ENCODE measurements at places on chromosomes 12 and 14.
A peak's percentile ranks its signal among the peaks of the same experiment; 100 is the strongest.

- no peak for DNase-seq
Measured at GRCh38 chr12:124919521-124920352, 5.3 kb upstream of the UBC start.

DNA sequence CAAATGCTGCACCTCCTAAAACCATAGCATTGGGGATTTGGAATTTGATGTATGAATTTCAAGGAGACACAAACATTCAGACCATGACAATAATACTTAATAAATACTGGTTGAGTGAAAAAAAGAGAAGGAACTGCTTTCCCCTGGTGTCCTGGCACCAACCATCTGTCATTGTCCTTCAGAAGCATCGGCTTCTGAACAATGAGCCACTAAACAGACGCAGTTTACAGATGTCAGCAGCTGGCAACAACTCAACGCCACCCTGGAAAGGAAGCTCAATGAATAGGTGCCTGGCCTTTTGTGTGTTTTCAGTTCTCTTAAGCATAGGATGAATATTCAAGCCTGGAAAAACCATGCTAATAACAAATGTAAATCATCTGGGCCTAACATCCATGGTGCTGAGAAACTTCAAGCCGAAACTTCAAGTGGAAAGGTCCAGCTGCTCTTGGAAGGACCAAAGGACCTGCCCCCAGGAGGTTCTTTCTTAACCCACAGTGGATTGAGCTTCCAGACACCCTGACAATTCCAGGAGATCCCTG lies 101.3 kb downstream of the WIF1 start:
- no peak for DNase-seq

DNA sequence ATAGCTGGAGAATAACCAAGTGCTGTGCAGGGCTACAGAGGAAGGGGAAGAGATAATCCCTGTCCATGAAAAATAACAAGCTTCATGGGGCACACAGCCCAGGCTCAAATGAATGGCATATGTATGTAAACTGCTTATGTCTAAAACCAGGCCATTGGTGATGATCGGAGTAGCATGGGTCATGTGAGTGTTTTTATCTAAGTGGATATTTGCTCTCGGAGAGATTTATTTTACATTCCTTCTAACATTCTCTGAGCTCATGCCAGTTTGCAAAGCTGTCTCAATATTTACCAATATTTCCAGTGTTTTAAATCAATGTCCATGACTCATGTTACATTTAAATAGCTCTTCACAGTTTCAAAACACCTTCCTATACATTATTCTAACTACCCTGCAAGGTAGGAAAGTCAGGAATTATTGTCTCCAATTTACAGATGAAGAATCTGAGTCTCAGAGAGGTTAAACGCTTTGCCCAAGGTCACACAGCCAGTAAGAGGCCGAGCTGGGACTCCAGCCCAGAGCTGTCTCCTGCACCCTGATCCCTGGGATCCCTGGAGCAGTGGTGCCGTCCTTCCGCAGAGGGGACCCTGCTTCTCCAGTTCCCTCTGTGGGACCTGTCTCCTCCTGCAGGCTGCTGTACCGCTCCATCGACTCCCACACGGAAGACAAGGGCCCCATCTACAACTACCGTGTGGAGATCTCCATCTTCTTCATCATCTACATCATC lies 186.7 kb upstream of the FKBP4 start:
- no peak for DNase-seq

GRCh38 chr14:89757313-89757939 lies 197.1 kb downstream of the EFCAB11 start:
- DNase-seq = no peak

DNA sequence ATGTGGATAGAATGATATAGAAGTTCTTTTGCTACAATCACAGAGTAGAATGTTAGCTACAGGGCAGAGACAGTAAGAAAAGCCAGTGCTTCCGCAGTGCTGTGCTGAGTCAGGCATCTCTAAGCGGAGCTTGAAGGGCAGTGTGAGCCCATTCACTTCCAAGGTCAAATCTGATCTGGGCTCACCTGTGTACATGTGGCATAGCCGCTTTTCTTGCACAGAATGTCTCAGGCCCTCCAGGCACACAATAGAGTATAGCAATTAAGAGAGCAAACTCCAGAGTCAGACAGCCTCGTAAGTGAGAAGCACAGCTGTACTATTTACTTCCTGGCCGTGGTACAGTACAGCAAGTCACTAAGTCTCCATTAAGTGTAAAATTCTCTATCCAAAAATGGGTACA lies 26.8 kb downstream of the CORO1C start:
- DNase-seq = no peak

- no peak for DNase-seq
Measured at GRCh38 chr12:109092497-109093021, 713 bp downstream of the ALKBH2 start.

DNA sequence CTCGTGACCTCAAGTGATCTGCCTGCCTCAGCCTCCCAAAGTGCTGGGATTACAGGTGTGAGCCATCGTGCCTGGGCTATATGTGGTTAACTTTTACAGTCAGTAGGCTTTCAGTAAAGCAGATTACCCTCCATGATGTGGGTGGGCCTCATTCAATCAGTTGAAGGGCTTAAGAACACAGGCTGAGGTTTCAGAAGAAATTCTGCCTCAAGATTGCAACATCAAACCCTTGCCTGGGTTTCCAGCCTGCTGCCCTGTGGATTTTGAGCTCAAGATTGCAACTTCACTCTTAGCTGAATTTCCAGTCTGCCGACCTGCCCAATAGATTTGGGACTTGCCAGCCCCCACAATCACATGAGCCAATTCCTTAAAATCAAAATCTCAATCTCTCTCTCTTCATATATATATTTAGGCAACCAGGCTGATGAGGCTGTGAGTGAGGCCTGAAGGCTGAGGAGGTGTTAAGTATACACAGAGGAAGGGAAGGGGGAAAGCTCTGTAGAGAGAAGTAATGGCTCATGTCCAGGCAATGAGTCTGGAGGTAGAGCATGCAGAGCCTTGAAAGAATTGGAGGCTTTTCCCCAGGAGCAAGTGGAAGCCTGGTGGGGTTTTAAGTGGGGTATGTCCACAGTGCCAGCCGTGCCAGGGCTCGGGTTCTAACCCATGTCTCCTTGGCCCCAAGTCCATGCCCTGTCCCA lies 33.3 kb upstream of the ACTN1 start:
- DNase-seq = no peak

DNA sequence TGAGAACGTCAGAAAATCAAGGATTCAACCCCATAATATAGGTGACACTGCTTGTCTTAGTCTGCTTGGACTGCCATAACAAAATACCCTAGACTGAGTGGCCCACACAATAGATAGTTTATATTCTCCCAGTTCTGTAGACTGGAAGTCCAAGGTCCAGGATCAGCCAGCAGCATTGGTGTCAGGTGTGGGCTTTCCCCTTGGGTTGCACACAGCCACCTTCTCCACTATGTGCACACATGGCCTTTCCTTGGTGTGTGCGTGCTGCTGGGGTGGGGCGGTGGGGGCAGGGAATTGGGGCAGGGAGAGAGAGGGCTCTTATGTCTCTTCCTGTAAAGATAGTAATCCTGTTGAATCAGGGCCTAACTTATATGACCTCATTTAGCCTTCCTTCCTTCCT lies 106.4 kb downstream of the SLC25A47 start:
- no peak for DNase-seq

DNA sequence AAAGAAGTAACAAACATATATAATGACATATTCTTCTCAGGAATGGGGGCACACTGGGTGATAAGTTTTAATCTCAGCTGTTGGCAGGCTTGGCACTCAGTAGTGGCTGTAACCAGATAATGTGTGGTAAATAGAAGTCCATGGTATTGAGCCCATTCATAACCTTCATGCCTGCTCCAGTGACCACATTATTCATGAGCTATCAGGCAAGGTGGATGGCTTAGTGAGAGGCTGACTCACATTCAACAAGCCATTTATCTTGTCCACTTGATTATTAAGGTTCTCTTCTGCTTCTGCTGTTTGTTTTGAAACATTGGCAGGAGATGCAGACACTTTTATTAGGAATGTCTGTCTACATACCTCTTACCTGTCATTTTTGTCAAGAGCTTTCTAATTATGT lies 950.4 kb upstream of the LRFN5 start:
- no peak for DNase-seq

DNA sequence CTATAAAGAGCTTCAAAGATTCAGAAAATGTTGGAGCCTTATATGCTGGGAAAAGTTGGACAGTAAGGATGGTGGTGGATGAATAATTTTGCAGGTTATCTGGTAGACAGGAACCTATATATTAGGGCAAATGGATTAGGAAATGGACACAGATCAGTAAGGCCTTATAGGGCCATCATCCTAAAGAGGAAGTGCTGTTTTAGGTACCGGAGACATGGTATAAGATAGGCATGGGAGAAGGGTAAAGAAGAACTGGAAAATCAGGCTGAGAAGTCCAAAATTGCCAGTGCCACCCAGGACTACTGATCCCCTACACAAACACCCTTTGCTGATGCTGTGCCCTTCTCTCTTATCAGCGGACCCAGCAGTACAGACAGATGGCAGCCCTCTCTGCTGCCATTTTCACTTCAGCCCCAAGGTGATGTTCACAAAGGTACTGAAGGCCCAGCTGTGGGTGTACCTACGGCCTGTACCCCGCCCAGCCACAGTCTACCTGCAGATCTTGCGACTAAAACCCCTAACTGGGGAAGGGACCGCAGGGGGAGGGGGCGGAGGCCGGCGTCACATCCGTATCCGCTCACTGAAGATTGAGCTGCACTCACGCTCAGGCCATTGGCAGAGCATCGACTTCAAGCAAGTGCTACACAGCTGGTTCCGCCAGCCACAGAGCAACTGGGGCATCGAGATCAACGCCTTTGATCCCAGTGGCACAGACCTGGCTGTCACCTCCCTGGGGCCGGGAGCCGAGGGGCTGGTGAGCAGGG lies 5.5 kb downstream of the GDF11 start:
- no peak for DNase-seq

DNA sequence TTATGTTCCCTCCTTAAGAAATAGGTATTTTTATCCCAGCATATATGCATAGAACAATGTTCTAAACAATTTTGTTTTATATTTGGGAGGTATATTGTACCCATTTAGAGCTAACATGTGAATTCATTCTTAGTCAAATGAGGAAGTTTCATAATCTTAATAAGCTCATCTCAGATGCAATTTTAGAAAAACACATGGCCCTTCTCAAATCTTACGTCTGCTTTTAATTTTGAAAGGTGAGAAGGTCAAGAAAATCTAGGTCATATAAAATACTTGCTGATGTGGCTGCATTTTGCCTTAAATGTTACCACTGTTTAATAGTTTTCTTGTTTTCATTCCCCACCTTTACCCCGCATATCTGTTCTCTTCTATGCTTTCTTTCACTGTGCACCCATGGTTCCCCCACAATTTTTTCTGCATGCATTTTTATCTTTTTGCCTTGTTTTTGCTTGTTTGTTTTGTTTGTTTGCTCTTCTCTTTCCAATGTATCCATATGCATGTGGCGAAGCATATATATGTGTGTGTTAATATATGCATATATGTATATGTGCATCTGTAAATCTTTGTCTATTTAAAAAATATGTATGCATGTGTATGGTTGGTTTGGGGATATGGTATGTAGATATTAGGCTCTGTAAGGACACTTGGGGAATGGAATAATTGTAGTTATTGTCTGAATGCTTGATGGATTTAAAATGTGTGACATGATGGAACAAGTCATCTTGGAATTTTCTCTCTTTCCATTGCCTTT lies 317.1 kb downstream of the BCAT1 start:
- DNase-seq = no peak

GRCh38 chr12:100026241-100026640 lies 41.5 kb upstream of the ANKS1B start:
- DNase-seq = no peak

DNA sequence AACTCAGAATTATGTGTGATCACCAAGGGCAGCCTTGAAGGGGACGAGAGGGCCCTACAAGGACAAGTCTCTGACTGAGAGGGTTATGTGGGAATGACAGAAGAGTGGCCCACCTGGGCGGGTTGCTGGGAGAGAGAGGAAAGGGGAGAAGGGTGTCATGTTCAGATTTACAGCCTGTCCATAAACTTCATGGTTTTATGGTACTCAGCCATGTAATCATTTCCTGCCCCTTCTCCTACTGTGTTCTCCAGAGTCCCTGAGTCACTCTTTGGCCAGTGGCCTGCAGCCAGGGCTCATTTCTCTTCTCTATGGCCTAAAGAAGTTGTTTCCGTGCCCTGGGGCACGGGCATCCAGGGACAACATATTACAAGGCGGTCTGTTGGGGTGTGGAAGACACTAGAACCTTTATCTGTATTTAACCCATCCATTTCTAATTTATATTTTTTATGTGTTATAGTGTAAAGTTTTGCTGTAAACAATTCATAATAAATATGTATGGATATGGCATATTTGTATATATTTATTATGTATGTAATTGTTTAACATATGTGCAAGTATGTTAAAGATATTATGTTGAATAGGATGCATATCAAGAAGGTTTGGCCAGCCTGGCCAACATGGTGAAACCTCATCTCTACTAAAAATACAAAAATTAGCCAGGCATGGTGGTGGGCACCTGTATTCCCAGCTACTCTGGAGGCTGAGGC lies 26.9 kb downstream of the DDX47 start:
- DNase-seq = peak; percentile 84

- no peak for DNase-seq
Measured at GRCh38 chr14:82313889-82314288, 780.2 kb upstream of the SEL1L start.

DNA sequence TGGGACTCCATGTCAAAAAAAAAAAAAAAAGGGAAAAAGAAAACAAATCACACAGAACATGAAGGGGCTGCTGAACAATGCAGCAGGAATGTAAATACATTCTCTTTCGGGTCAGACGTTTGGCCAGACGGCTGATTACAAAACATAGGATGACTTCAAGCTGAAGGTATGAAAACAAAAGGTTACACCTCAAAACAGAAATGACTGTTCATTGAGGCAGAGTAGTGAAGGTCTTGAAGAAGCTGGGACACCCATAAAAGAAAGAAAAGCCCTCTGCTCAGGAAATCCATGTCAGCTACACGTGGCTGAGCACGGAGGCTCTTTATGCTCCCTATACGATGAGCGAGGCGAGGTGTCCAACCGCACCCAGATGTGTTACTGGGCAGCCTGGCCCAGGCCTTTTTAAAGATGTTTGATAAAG lies 37.7 kb downstream of the FGD4 start:
- DNase-seq = peak; percentile 94

DNA sequence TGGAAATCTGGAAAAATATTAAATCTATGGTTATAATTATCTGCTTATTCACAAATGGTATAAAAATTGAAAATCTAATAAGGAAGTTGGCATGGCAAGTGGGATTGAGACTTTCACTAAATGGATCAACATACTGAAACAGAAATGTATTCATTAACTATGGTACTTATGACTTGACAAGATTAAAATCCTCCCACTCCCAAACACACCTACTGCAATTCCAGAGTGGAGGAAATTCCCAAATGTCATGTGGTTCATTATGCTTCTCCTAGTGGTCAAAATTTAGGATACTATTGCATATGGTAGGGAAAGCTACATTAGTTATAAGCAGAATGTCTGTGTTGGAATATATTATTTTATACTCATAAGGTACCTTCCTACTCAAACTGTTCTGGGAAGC lies 265.3 kb upstream of the PRICKLE1 start:
- DNase-seq = no peak

GRCh38 chr14:83280719-83281118 lies 1747.1 kb upstream of the SEL1L start:
- no peak for DNase-seq
